ENCODE measurements at places on chromosomes 7 and 10. TPM values are rescaled to one million over a fixed set of nuclear protein-coding genes. Genes with fewer than 3 reads are reported as not detected.

ZP3 gene
- 2.6 TPM for total RNA-seq

AGAP9 gene
- total RNA-seq = 2.8 TPM

ALDH18A1 gene
- 85.7 TPM for total RNA-seq

NUTM2A gene
- total RNA-seq = 0.51 TPM

ATOH7 gene
- not detected for total RNA-seq

OR2A12 gene
- not detected for total RNA-seq

GJD4 gene
- 0.17 TPM for total RNA-seq

RNF32 gene
- 2.8 TPM for total RNA-seq

PTN gene
- 13.9 TPM for total RNA-seq

ASB10 gene
- total RNA-seq = not detected

TMEM236 gene
- total RNA-seq = 0.17 TPM
